ENCODE measurements at places on chromosomes 16 and 17.

DNA sequence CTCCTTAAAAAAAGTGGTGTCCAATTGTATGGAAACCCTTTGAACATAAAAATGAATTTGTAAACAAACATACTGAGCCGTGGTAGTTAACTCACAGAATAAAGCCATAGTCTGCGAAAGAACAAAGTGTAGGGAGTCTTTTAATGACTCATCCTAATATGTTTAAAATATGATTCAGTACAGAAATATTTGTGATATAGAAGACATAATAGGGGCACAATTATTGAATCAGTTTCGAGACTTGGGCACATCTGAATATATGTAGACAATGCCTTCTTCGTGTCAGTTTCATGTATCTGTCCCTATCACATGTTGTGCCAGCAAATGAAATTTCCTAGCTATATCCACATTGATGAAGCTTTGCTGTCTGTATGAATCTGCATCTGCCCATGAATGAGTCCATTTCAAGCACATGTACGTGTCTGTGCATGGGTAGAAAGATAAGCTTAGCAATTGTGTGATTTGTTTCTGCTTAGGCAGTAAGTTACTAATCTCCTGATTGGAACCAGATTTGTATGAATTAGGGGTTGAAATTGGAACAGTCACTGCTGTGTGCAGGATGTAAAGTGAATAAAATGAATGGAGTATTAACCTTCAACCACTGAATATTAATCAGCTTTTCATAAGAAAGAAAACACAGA, 112.5 kb upstream of the SOX9 start:
- no peak for DNase-seq

DNA sequence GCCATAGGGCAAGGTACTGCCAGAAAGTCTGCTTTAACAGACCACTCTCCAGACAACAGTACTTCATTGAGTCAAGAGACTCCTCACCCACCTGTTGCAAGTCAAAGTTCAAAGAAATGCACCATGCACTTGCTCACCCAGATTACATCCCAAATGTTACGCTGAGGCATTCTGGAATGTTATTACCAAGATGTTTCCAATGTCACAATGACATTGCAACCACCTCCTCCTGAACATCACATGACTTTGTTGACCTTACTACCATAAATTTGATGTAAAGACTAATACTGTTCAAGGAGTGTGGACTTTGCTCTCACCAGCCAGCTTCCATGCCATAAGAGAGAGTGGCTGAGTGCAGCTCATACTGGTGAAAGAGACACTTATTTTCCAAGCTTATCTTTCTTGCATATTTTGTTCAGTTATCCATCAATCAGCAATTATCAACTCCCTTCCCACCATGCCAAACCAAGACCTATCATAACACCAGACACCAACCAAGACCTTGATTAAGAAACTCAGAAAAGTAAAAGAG, 58.5 kb upstream of the BCAR1 start:
- no peak for DNase-seq

GRCh38 chr16:30647274-30647571, 3.5 kb upstream of the PRR14 start:
- no peak for DNase-seq

DNA sequence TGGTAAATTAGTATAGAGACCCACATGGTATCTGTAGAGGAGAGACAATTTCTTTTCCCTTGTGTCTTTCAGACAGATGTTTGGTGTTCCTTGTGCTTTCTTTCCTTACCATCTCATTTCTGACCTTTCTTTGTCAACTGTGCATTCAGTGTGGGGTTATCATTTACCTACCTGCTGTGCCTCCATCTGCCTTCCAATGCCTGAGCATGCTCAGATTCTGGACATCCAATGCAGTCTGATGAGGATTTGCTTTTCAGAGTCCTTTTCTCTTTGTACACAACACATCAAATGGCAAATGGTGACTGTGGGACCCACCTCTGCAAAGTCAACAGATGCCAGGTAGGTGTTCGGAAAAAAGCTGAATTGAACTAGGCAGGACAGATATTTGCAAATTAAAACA, 364.8 kb downstream of the CA10 start:
- DNase-seq = no peak

DNA sequence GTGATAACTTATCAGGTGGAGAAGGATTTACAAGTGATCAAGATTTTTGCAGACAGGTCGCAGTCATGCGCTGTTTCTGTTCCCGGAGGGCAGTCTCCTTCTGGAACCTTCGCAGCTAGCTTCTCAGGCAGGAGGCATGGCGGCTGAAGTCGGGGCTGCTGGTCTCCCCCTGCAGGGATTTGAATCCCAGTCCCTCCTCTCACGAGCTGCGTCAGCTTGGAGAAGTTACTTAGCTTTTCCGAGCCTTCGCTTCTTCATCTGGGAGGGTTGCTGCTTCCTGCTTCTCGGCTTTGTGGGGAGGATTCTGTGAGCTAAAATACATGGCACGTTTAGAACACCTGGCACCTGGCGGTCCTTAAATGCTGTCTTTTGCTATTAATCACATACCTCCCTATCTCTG, 287.8 kb upstream of the FOXF1 start:
- no peak for DNase-seq

GRCh38 chr16:83418565-83418964, 389.2 kb upstream of the HSBP1 start:
- no peak for DNase-seq

DNA sequence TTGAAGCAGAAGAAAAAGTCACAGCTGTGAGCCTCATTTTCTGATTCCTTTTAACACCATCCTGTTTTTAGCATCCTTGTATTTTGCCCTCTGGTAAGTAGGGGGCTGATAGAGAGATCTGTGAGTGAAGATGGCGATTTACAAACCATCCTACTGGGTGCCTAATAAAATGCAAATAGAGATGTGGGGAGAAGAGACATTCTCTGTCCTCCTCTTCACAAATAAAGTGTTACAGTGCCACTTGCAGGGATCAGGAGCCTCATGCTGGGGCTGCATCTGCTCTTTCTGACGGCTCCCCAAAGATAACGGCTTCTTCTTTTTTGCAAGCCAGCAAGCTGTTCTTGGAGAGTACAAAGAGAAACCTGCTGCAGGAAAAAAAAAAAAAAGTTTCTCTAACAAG, 418.6 kb downstream of the TOX3 start:
- no peak for DNase-seq

- DNase-seq = no peak
These were observed 108.9 kb downstream of the GNAO1 start for GRCh38 chr16:56300242-56300623.

DNA sequence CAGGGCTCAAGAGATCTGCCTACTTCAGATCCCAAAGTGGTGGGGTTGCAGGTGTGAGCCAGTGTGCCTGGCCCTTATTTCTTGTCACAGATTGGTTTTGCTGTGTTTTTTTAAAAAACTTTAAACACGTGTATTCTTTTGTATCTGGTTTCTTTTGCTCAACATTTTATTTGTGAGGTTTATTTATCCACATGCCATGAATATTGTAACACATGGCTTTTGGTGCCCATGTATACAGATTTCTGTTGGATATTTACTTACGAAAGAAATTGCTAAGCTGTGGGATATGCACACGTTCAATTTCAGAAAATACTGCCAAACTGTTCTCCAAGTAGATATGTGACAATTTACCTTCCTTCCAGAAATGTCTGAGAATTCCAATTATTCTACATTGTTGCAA, 18.7 kb upstream of the IL34 start:
- DNase-seq = no peak

Measured in DMS79 (cell line).